ENCODE measurements at places on chromosomes 2 and 18.

DNA sequence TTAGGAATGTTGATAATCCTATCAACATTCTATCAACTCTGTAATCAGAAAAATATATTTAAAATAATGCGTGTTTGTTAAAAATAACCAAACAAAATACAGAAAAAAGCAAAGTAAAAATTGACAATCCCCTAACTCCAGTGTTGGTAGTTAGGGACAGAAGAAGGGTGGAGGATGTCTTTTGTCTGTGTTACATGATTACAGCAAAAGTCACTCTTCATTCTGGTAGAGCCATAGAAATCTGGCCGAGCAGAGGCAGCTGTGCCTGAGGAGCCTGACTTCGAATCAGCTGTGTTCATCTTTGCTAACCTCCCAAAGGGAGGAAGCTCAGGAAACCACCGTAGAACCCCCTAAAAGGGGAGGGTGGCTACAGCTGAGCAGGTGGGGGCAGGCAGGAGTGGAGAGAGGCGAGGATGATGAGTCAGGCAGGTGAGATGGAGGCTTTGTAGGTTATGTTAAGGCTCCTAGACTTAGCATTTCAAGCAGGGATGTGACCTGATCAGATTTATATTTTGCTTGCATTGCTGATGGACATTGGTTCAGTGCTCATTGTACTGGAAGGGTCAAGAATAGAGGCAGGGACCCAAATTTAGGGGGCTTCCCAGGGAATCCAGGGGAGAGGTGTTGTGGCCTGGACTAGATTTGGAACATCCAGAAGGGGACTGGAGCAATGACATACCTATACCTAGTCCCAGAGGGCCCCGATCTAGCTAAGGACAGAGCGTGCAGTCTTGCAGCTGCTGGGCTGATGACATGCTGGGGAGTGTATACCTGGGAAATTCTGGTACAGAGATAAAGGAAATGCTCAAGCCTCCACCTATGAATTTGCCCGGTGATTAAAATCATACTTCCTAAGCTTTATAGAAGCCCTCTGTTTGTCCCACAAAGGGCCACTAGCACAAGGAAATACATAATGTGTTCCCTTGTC, 95.7 kb downstream of the NEDD4L start:
- no peak for DNase-seq

GRCh38 chr2:175964195-175964594, 37.9 kb downstream of the LNPK start:
- no peak for DNase-seq

- DNase-seq = no peak
Measured at GRCh38 chr2:110931648-110932047, 189.1 kb upstream of the BCL2L11 start.

DNA sequence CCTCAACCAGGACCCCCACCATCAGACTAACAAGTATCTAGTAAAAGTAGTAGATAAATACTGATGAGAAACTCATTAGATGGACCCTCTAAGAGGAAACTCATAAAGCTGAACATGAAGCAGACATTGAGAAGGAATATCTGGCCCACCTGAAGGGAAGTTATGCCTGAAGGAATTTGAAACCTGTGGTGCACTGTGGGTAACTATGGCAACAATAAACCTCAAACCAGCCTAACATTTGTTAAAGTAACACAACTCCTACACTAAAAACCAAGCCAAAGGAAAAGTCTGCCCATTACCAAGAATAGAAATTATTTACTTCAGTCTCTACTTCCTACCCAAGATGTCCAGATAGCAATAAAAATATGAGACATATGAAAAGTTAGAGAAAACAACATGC, 43.4 kb downstream of the KIAA1328 start:
- DNase-seq = no peak

GRCh38 chr2:207067473-207067872, 98.3 kb downstream of the KLF7 start:
- DNase-seq = no peak

DNA sequence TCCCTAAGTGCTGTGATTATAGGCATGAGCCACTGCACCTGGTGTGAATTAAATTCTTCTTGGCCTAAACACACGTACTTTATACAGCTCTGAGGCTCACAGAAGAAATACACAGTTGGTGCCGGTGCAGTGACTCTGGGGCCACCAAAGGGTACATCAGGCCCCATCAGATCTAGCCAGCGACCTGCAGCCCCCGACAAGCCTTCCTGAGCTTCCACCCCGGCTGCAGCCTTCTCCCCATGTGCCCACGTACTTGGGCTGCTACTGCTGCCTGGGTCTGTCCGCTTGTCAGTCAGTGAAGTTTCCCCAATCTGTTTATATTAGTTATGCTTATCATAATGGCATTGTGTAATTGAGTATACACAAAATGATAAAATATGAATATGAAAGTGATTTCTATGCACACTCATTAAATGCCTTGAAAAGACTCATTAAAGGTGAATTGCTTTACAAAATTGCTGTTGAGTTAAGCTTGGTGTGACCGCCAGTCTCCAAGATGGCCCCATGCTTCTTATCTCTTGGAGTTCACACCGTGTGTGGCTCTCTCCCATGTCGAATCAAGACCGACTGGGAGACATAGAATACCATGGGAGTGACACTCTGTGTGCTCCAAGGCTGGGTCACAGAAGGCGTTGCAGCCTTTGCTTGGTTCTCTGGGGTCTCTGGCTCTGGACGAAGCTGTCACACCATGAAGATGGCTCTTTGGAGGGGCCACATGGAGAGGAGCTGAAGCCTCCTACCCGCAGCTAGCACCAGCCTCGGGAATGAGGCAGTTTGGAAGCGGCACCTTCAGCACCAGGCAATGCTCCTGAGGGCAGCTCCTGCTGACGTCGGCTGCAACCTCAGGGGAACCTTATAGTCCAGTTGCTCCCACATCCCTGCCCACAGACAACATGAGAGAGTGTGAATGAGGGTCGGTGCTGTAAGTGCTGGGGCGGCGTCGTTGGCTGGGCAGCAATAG, 29.2 kb upstream of the HPCAL1 start:
- DNase-seq = no peak

GRCh38 chr2:116499389-116499788, 1315.1 kb upstream of the DDX18 start:
- no peak for DNase-seq
